T-helper 1 cell treated with Interleukin-12 subunit alpha and Interleukin-12 subunit beta and Interleukin-4 antibody, amounts not matched to agents 30 ng/mL and 1 ng/mL, for 36 hours (primary cell): ENCODE measurements at places on chromosomes 2 and 18. TPM values are rescaled to one million over a fixed set of nuclear protein-coding genes. Genes with fewer than 3 reads are reported as not detected.

The GAL3ST2 gene
- total RNA-seq = not detected in 2 replicates

The SKOR2 gene
- total RNA-seq = not detected in 2 replicates

The NGEF gene
- total RNA-seq = not detected in 2 replicates

The TMEM37 gene
- not detected in 2 replicates for total RNA-seq

The SCTR gene
- not detected in 2 replicates for total RNA-seq

The PSME4 gene
- 56.6 and 65.2 TPM in 2 replicates for total RNA-seq

The MROH2A gene
- total RNA-seq = not detected in 2 replicates

The ACTG2 gene
- total RNA-seq = not detected in 2 replicates

The TRABD2A gene
- total RNA-seq = 65.2 and 66.6 TPM in 2 replicates

The CLEC4F gene
- total RNA-seq = 0.12 and 0.27 TPM in 2 replicates

The IL1B gene
- total RNA-seq = not detected in 2 replicates

The SUPT7L gene
- total RNA-seq = 38.6 and 39.6 TPM in 2 replicates

The FBXO36 gene
- total RNA-seq = 0.17 and 0.76 TPM in 2 replicates

The PELI1 gene
- 48.8 and 55.6 TPM in 2 replicates for total RNA-seq

The GPR75 gene
- total RNA-seq = 3.8 and 4.4 TPM in 2 replicates

The KCNG3 gene
- not detected in 2 replicates for total RNA-seq

The FSHR gene
- not detected in 2 replicates for total RNA-seq

The SLC11A1 gene
- total RNA-seq = 0.32 and 0.34 TPM in 2 replicates

The CRYGD gene
- total RNA-seq = not detected in 2 replicates

The C2orf76 gene
- total RNA-seq = 7.5 and 10.0 TPM in 2 replicates

The MFSD2B gene
- 0.07 and 0.44 TPM in 2 replicates for total RNA-seq

The SPATS2L gene
- total RNA-seq = 44.2 and 45.4 TPM in 2 replicates

The CCBE1 gene
- not detected in 2 replicates for total RNA-seq

The GPR39 gene
- not detected in 2 replicates for total RNA-seq

The ERBB4 gene
- not detected in 2 replicates for total RNA-seq

The PSMA8 gene
- 0.25 and 0.27 TPM in 2 replicates for total RNA-seq

The ACYP2 gene
- total RNA-seq = 11.8 and 12.9 TPM in 2 replicates

The LINC00305 gene
- total RNA-seq = not detected in 2 replicates

The DLGAP1 gene
- 0.44 and 0.86 TPM in 2 replicates for total RNA-seq

The IL36RN gene
- total RNA-seq = not detected in 2 replicates

The ESPNL gene
- total RNA-seq = 0.15 and 0.17 TPM in 2 replicates

The LTBP1 gene
- 0.05 and 0.15 TPM in 2 replicates for total RNA-seq

The ATIC gene
- 158 and 165 TPM in 2 replicates for total RNA-seq

The GALNT5 gene
- not detected in 2 replicates for total RNA-seq

The HOXD12 gene
- not detected in 2 replicates for total RNA-seq

The NTSR2 gene
- not detected in 2 replicates for total RNA-seq

The CDH7 gene
- total RNA-seq = not detected in 2 replicates

The THSD7B gene
- not detected in 2 replicates for total RNA-seq

The PLA2R1 gene
- not detected in 2 replicates for total RNA-seq

The LRRC30 gene
- not detected in 2 replicates for total RNA-seq

The TDRD15 gene
- not detected in 2 replicates for total RNA-seq

The NXPH2 gene
- total RNA-seq = not detected in 2 replicates

The RAB6D gene
- total RNA-seq = not detected in 2 replicates

The KCNK3 gene
- total RNA-seq = not detected in 2 replicates

The FMNL2 gene
- 1.6 and 2.0 TPM in 2 replicates for total RNA-seq

The CNTNAP5 gene
- total RNA-seq = not detected in 2 replicates

The KCNF1 gene
- total RNA-seq = not detected in 2 replicates

The LRP2 gene
- 0.07 TPM in 1 of 2 replicates, not detected in the other for total RNA-seq

The IL36A gene
- total RNA-seq = 0.32 and 0.49 TPM in 2 replicates

The SLC30A3 gene
- total RNA-seq = 0.64 and 0.68 TPM in 2 replicates

The AQP12A gene
- total RNA-seq = not detected in 2 replicates

The GRP gene
- not detected in 2 replicates for total RNA-seq

The TLX2 gene
- 1.2 and 1.6 TPM in 2 replicates for total RNA-seq

The NOP58 gene
- 119 and 121 TPM in 2 replicates for total RNA-seq
